ENCODE measurements at places on chromosomes 4 and X. TPM values are rescaled to one million over a fixed set of nuclear protein-coding genes. Genes with fewer than 3 reads are reported as not detected.

- no peak overlapping the region for H3K4me3 ChIP-seq
- H3K27ac ChIP-seq, result no peak overlapping the region
- H3K36me3 ChIP-seq, result no peaks in the 10 kb centered on the region
Observed at GRCh38 chr4:111631215-111631999, 513.8 kb upstream of the FAM241A start.

GRCh38 chr4:20287246-20287645 lies 35.5 kb downstream of the SLIT2 start:
- no peaks in the 10 kb centered on the region for H3K4me1 ChIP-seq
- H3K36me3 ChIP-seq, result no peaks in the 10 kb centered on the region
- no peak overlapping the region for H3K4me3 ChIP-seq
- DNase-seq, result no peak
- H3K27ac ChIP-seq, result no peak overlapping the region

DNA sequence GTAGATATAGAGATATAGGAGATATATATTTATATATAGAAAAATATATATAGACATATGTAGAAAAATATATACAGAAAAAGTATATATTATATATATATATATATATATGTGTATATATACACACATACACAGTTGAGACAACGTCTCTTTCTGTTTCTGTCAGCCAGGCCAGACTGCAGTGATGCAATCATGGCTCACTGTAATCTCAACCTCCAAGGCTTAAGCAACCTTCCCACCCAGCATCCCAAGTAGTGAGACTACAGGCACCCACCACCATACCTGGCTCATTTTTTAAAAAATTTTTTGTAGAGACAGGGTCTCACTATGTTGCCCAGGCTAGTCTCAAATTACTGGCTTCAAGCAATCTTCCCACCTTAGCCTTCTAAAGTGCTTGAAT lies 426.3 kb downstream of the GPM6A start:
- H3K4me3 ChIP-seq, result no peak overlapping the region
- no peaks in the 10 kb centered on the region for H3K4me1 ChIP-seq
- H3K27me3 ChIP-seq, result no peaks in the 10 kb centered on the region
- H3K36me3 ChIP-seq, result no peaks in the 10 kb centered on the region

DNA sequence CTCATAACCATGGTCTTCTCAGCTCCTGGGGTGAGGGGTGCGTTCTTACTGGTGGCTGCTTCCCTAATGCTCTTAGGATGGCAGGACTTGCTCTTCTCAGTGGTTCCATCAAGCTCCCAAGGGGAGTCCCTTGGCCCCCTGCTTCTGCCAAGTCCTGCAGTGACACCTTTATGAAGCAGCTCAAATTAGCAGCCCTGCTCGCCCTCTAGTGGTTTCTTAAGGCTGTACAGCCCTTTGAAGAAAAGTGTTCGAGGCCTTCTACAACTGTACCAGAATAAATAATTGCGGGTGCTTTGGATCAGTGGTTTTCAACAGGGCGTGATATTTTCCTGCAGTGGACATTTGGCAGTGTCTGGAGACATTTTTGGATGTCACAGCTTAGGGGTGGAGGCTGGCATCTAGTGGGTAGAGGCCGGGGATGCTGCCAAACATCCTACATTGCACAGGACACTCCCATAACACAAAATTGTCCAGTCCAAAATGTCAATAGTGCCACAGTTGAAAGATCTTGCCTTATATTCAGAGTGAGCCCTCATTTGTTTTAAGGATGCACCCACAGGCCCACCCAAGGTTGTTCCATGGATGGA lies 204.7 kb upstream of the S100G start:
- no peaks in the 10 kb centered on the region for H3K27me3 ChIP-seq
- H3K36me3 ChIP-seq, result no peaks in the 10 kb centered on the region
- no peak for DNase-seq
- H3K27ac ChIP-seq, result no peak overlapping the region
- H3K4me1 ChIP-seq, result no peaks in the 10 kb centered on the region

DNA sequence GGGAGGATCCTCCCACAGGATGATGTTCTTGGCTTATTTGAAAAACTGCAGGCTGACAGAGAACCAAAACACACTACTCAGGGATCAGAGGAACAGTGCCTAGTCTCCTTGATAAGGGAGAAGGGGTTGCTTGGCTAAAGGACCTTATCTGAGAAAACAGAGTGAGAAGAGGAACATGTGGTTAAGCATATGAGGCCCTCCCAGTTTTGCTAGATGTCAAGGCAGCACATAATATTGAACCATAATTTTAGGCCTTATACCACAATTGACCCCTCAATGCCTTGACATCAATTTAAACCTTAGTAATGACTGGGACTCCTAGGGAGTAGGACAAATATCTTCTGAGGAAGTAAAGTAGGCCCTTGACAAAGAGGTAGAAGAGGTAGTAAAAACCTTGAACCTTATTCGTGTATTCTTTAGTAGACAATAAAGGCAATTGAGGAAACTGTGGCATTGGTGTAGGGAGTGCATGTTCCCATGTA lies 79.3 kb downstream of the TEX13C start:
- no peaks in the 10 kb centered on the region for H3K4me1 ChIP-seq
- no peaks in the 10 kb centered on the region for H3K36me3 ChIP-seq
- no peak overlapping the region for H3K4me3 ChIP-seq
- DNase-seq, result no peak
- no peak overlapping the region for H3K27ac ChIP-seq

CABS1 gene
- not detected for total RNA-seq

SSX4B gene
- total RNA-seq, result not detected

DNA sequence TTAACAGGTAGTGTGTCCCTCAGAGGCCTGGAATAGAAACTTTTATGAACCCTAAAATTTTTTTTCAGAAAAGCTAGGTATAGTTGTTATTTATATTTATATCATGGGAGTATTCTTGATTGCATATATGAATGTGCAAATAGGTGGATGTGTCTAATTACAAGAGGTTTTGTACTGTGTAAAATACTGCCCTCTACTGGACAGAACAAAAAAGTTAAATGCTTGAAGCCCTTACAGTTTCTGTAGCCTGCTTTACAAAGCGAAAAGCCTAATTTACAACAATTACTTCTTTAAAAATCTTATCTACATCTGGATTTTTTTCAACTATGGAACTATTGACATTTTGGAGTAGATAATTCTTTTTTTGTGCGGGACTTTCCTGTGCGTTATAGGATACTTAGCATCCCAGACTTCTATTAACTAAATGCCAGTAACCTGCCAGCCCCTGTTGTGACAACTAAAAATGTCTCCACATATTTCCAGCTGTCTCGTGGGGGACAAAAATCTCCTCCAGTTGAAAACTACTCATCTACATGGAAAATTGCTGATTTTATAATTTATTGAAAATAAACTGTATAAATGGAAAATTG lies 35.1 kb downstream of the ENPEP start:
- no peaks in the 10 kb centered on the region for H3K4me1 ChIP-seq
- H3K4me3 ChIP-seq, result no peak overlapping the region
- H3K36me3 ChIP-seq, result no peaks in the 10 kb centered on the region

NDP gene
- total RNA-seq, result 0.20 TPM

- H3K4me3 ChIP-seq, result no peak overlapping the region
- no peaks in the 10 kb centered on the region for H3K36me3 ChIP-seq
- H3K27ac ChIP-seq, result no peak overlapping the region
- H3K27me3 ChIP-seq, result no peaks in the 10 kb centered on the region
Observed at GRCh38 chr4:8939840-8940742, 68.5 kb upstream of the HMX1 start.

ODAPH gene
- total RNA-seq, result not detected

DNA sequence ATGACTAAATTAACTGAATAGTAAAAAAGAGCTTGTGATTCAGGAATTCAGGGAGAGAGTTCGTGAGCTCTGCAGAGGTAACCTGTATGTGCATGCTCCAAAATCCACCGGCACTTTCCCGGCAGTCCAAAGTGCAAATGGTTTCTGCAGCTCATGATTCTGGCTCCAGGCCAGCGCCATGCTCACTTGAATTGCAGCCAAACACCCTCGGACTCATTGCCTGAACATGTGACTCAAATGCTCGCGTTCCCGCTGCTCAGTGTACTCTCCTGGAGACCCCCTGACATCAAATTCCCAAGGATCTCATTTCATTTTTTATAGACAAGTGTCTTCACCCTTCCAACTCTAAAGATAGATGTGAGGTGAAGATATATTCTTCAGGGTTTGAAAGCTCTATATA lies 44.1 kb upstream of the SH3RF1 start:
- H3K4me3 ChIP-seq, result no peak overlapping the region
- no peaks in the 10 kb centered on the region for H3K4me1 ChIP-seq
- H3K36me3 ChIP-seq, result no peaks in the 10 kb centered on the region
- no peaks in the 10 kb centered on the region for H3K27me3 ChIP-seq
- peak; percentile 72 for DNase-seq
- H3K27ac ChIP-seq, result no peak overlapping the region

DNA sequence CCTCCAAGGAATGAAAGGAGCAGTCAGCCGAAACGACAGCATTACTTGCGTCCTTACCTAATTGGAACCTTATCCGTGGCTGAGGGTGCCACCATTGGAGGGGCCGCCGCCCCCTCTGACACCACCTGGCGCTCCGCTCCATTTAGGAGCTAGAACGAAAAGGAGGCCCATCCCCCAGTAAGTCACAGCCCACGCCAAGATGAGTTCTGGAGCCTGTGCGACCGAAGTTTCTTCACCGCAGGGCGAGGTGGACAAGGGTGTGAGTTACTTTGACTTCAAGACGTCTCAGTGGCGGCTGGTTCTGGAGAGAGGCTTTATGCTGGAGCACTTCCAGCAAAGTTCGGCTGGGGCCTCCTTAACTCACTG lies 729 bp upstream of the IRF2 start:
- no peaks in the 10 kb centered on the region for H3K27me3 ChIP-seq
- H3K27ac ChIP-seq, result peak overlapping the region; percentile 98
- H3K4me1 ChIP-seq, result peaks cover 41% of the 10 kb centered on the region
- H3K36me3 ChIP-seq, result no peaks in the 10 kb centered on the region

KIT gene
- 1.5 TPM for total RNA-seq

SLC16A2 gene
- total RNA-seq, result 6.4 TPM

- H3K36me3 ChIP-seq, result no peaks in the 10 kb centered on the region
- no peaks in the 10 kb centered on the region for H3K27me3 ChIP-seq
- no peak overlapping the region for H3K4me3 ChIP-seq
Observed at GRCh38 chr4:56739066-56739777, 58.1 kb upstream of the HOPX start.

DNA sequence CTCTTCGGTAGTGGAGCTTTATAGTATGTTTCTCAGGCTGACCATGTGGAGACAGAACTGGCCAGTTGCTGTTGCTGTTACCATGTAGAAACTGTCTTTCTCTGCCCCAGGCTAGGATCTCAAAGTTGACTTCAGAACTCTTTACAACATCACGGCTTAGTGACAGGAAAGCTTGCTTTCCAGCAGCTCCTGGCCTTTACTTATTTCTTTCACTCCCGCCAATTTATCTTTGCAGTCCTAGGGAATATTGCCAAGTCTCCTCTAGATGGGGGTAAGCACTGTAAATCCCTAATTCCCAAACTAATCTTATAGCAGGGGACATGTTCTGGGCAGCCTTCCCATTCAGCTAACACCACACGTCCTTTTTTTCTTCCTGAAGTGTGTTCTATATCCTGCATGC lies 631.6 kb downstream of the SPRY1 start:
- no peak for DNase-seq
- H3K4me1 ChIP-seq, result peaks cover 16% of the 10 kb centered on the region
- no peak overlapping the region for H3K4me3 ChIP-seq
- no peaks in the 10 kb centered on the region for H3K27me3 ChIP-seq
- H3K36me3 ChIP-seq, result no peaks in the 10 kb centered on the region

DNA sequence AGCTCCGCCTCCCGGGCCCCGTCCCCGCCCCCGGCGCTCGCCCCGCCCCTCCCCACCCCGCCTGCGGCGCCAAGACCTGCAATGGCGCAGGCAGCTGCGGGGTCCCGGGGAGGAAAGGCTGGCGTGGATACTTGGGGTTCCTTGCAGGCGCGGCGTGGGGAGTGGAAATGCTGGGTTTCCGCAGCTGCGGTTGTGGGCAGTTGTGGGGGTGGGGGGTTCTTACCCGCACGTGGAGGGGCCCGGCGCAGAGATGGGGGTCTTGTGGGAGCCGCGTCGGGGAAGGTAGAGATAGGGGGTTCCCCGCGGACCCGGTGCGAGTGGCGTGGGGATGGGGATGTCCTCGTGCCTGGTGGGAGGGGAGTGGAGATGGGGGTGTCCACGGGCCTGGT lies 680 bp upstream of the ASMTL start:
- no peaks in the 10 kb centered on the region for H3K27me3 ChIP-seq
- peak overlapping the region; percentile 63 for H3K4me3 ChIP-seq
- peak overlapping the region; percentile 83 for H3K27ac ChIP-seq
- no peaks in the 10 kb centered on the region for H3K36me3 ChIP-seq
- DNase-seq, result no peak
- peaks cover 18% of the 10 kb centered on the region for H3K4me1 ChIP-seq

DNA sequence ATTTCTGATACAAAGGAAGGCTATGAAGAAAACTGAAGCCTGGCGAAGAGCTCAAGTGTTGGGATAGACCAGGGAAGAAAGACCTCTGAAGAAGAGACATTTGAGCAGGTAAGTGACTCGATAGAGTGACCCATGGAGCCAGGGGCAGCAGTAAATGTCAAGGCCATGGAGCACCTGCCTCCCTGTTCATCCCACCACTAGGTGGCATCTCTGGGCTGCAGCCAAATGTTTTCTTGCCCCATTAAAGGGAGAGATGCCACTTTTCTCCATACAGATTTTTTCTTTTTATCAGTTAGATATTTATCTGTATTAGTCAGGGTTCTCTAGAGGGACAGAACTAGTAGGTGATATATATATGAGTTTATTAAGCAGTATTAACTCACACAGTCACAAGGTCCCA lies 4.9 kb upstream of the ZNF81 start:
- no peaks in the 10 kb centered on the region for H3K4me1 ChIP-seq
- DNase-seq, result no peak
- H3K36me3 ChIP-seq, result no peaks in the 10 kb centered on the region
- H3K4me3 ChIP-seq, result no peak overlapping the region

DNA sequence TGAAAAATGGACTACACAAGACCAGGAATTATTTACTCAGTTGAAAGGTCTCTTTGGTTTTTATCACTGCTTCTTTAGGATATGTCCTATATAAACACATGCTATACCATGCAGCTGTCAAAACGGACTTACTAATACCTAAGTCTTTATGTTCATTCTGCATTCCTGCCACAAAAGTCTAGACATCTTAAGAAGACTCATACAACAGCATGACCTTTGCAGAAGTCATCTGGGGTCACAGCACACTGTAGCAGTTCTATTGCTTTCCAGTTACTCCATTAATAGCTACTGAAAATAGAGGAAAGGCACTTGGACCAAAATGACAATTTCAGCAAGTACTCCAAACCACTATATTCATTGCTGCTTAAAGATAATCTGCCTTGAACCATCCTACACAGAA lies 53.2 kb downstream of the DDX60 start:
- no peaks in the 10 kb centered on the region for H3K27me3 ChIP-seq
- peaks cover under 1% of the 10 kb centered on the region for H3K4me1 ChIP-seq
- DNase-seq, result no peak
- peak overlapping the region; percentile 67 for H3K27ac ChIP-seq
- H3K36me3 ChIP-seq, result no peaks in the 10 kb centered on the region
